ENCODE measurements at places on chromosomes 13 and 19. TPM values are rescaled to one million over a fixed set of nuclear protein-coding genes. Genes with fewer than 3 reads are reported as not detected.

The PABPC3 gene
- total RNA-seq: 0.96 TPM

DNA sequence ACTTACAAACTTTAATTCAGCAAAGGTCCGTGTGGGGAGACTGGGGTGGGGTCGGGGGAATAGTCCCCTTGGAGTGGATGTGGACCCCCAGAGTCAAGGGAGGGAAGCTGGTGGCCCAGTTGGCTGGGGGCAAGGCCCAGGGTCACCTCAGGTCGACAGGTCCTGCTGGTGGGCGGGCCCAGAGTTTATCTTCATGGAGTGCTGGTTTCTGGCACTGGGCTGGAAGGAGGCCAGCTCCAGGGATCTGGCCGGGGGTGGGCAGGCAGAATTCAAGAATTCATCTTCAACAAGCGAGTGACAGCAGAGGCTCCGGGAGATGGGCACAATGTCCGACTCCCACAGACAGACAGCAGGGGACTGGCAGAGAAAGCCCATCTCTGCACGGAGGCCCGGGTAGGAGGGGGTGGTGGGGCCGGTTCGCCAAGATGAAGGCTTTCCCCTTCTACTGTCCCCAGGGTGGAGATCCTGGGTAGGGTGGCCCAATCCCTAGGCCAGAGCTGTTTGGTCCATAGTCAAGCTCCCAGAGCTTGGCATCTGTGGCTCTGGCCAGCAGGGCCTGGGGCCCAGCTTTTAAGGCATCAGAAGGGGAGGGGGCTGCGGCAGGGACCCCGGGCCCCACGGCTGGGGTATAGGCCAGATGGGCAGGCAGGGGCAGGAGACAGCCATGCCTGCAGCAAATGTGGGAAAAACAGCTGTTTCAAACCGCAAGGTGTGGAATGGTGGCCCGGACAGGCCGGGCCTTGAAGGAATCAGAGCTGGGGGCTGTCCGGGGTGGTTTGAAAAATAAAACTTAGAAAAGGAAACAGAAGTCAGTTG is 622 bp upstream of the FDX2 start:
- DNase-seq: no peak

GRCh38 chr13:48255090-48255489 is 22.1 kb downstream of the ITM2B start:
- DNase-seq: no peak

DNA sequence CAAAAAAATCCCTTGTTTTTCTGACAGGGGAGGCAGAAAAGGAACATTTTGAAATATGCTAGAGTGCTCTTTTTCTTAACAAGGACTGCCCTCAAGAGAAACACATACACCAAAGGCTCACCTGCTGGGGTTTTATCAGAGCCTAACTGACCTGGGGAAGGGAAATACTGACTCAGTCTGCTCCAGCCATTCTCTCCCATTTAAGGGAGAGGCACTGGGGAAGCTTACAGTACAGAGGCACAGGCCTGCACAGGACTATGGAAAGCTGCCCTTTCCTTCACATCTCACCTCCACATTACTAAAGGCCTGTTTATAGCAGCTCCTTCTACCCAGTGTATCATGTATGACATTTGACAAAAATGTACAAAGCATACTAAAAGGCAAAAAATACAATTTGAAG is 30.3 kb downstream of the TNFRSF19 start:
- DNase-seq: no peak

DNA sequence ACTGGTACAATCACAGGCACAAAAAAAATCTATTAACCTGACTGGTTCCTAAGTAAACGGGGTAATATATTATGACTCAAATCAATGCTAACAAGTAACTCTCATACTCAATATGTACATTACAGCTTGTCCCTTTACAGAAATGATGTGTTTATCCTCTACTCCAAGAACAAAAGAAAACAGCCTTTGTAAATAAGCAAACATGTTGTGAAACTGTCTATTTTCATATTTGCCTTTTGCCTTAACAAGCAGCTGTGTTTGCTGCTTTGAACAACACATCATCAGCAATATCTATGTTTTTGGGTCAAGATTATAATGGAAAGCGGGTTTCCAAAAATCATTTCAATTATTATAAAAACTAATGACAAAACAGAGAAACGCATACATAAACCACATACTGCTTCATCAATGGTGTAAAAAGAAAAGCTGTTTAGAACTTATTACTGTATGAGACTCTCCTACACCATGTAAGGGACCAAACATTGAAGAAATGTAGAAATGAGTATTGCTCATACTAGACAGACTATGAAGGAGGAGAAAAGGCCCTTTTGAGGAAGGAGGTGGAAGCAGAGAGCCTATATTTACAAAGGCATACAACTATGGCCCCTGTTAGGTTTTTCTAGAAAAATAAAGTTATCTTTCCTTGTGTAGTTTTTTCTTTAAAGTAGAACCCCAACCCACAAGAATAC is 14.8 kb downstream of the TBC1D4 start:
- no peak for DNase-seq

DNA sequence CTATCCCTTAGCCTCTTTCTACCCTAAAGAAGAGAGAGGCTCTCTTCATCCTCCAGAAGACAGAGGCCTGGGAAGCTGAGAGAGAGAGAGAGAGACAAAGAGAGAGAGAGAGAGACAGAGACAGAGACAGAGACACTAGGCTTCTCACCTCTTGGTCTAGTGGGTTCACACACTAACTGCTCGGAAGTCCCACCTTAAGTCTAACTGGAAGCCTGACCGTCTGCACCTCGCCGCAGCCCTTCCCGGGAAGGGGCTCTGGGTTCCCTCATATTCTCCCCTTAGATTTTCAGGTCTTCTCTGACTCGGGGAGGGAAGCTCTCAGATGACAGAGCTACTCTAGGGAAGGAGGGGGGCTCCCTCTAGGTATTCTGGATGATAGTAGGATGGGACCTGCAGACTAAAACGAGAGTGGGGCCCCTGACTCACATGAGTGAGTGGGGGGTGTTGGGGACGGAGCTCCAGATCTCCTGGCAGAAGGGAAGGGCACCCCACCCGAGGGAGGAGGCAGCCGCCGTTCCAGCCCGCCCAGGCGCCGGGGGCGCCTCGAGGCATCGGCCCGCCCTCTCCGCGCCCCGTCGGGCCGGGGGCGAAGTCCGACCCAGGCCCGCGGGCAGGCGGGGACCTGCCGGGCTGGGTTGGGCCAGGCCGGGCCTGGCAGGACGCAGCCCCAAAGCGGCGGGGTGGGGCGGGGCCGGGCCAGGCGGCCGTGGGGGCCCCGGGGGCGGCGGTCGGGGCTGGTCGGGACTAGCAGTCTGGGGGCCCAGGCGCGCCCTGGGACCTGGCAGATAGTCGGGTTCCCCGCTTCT is 2.0 kb upstream of the JUNB start:
- DNase-seq: peak; percentile 63
